ENCODE measurements at places on chromosomes 7 and 10. TPM values are rescaled to one million over a fixed set of nuclear protein-coding genes. Genes with fewer than 3 reads are reported as not detected.

GRCh38 chr10:73743905-73744663 is at the start of gene SEC24C:
SEC24C (plus strand) TSS chr10:73744372; CDS start chr10:73746833, 2,461 bp downstream.
- DNase-seq = peak; percentile 95

DNA sequence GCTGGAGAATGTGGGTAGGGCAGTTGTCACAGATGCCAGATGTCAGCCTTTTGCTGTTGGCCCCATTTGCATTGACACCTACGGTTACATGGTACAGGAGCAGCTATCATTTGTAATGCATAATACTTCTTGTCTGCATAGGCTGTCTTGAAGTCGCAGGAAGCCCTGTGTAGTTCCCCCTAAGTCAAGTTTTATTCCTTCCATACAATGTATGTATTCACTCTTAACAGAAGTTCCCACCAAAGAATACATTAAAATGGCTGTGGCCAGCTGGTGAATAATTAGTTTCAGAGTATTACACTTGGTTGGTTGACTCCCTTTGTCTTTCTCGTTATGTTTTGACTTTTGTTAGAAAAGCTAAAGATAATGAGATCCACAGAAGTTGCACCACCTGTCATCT is 1169.0 kb downstream of the REEP3 start:
- DNase-seq = no peak

GRCh38 chr10:118092209-118092608 is 45.5 kb upstream of the RAB11FIP2 start:
- no peak for DNase-seq

- DNase-seq = no peak
Observed at GRCh38 chr7:144606261-144606660, 202.8 kb upstream of the NOBOX start.

DNA sequence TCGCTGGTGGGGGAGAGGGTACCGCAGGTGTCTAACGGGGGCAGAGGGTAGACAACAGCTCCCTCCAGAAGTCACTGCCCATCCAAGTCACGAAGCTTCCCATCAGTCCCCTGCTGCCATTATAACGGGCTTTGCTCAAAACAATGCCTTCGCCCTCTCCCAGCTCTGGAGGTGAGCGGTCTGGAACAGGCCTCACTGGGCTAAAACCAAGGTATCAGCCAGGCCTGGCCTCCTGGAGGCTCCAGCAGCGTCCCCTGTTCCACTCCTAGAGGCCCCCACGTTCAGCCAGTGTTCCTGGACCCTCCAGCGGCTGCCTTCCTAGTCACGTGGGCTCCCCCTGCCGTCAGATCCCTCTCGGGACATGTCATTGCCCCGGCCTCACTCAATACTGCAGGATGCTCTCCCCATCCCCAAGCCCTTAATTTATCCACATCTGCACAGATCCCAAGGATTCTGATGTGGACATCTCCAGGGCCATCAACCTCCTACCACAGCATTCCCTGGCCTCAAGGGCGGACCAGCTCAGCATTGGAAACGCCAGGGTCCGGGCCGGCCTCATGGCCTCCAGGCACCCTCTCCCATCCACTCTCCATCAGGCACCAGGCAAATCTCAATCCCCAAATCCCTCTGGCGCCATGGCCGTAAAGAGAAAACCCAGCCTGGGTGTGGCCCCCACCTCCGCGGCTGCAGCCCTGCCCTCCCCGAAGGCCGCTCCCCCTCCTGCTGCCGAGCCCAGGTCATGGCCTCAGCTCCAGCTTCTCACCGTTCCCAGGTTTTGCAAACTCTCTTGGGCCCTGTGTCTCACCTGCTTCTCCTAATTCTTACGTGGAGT is 104.1 kb upstream of the FAM20C start:
- DNase-seq = no peak

- no peak for DNase-seq
Observed at GRCh38 chr10:124064676-124065075, 28.7 kb downstream of the CHST15 start.

- DNase-seq = no peak
Observed at GRCh38 chr7:70621954-70622600, 509.9 kb upstream of the GALNT17 start.

DNA sequence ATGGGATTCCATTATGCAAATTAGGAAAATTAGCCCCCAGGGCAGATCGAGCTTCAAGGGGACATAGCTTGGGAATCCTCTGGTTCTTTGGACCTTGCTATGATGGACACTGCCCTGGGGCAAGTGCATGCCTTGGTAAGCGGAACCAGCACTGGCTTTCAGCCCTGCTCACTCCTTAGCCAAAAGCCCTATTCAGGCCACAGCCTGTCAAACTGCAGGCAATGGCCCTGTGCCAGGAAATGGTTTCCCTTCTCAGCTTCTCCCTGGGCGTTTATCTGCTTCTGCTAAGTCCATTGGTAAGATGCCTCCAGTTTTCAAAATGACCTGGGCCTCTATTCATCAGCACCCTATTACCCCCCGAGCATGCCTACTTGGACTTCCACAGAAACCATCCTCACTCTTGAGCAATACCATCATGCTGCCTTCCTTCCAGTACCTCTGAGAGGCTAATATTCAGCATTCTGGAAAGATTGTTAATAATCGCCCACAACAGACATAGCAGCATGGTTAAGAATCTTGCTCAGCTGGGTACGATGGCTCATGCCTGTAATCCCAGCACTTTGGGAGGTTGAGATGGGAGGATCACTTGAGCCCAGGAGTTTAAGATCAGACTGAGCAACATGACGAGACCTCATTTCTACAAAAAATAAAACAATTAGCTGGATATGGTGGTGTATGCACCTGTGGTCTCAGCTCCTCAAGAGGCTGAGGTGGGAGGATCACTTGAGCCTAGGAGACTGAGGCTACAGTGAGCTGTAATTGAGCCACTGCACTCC is 918.6 kb upstream of the AUTS2 start:
- DNase-seq = no peak

GRCh38 chr10:43114088-43114742 is 24.0 kb upstream of the CSGALNACT2 start:
- DNase-seq = no peak

DNA sequence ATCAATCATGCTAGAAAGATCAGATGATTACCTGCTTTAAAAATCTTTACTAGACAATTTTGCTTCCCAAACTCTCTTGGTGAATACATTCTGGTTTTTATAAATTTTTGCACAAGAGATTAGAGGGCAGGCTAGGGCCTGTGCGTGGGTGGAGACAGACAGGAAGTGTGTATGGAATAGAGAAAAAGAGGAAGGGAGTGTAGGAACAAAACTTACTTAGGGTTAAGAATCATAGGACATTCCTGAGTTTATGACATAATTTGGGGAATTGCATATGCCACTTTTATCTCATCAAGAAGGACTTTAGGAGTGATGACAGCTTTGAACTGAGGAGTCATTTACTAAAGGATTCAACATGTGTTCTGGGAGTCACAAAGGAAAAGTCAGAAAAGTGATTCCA is 31.3 kb downstream of the LAMB1 start:
- DNase-seq = no peak

GRCh38 chr7:24436131-24436920 is 136.9 kb upstream of the PALS2 start:
- no peak for DNase-seq

DNA sequence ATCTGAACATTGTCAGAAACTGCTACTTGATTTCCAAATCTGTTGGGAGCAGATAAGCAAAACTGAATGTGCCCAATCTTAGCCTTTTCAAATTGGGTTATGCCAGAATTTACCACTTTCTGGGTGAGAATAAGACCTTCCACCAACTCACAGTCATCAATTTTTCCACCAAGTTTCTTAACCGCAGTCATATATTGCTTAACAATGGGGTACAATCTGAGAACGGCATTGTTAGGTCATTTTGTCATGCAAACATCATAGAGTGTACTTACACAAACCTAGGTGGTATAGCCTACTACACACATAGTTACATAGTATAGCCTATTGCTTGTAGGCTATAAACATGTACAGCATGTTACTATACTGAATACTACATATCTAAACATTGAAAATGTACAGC is 16.0 kb downstream of the MRPS33 start:
- no peak for DNase-seq

GRCh38 chr10:131747791-131748190 is 153.0 kb upstream of the PPP2R2D start:
- no peak for DNase-seq

GRCh38 chr10:26555719-26556368 is 117.7 kb downstream of the APBB1IP start:
- no peak for DNase-seq

GRCh38 chr7:27211764-27212204 is 11.9 kb upstream of the HOXA13 start:
- DNase-seq = no peak

DNA sequence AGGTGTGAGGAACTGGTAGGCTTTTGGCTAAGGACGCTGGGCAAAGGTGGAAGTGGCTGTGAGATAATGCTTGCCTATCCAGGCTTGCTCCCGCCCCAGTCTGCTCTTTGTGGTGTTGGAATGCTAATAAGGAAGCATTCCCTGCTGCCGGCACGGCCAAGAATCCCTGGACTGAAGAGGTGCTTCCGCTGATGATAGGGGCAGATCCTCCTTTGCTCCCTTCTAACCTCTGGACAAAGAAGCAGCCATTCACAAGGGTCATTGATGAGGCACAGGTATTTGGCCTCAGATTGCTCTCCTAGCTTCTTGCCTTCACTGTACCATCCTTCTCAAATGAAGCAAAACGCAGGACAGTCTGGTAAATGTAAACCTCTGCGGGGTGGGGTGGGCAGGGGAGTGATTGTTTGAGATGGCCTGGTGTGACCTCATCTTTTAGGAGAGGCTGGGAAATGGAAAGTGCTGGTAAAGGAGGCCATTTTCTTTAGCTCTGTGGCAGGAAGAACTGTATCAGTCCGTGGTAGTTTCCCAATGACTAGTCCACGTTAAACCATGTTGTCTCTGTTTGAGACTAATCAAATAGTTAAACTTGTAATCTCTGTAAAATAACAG is 1.7 kb downstream of the PGAM1 start:
- DNase-seq = no peak

DNA sequence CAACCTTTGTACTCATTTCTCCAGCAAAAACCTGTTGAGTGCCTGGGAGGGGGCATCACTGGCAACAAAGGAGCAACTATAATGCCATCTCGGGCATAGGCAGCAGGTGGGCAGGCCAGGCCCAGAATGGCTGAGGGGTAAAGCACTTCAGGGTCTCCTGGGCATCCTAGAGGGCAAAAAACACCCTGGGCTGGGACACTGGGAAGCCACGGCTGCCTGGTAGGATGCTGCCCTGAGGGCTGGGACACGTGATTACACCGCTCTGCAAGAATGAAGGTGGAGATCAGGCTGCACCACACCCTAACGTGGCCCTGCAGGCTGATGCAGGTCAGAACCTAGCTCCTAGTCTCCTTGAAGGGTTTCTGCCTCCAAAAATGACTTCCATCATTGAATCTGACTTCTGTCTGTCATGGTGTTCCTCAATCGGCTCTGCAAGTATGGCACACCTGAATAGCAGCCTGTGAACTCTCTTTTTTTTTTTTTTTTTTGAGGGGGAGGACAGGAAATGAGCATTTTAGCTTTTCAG is 4.5 kb upstream of the TRAPPC14 start:
- DNase-seq = no peak

Gene SLC16A12
- total RNA-seq = not detected

Gene WDR91
- 13.7 TPM for total RNA-seq

Gene NPC1L1
- total RNA-seq = 0.14 TPM

Gene CEP55
- 85.1 TPM for total RNA-seq

Gene ZNF655
- total RNA-seq = 66.7 TPM

Gene HEPACAM2
- total RNA-seq = not detected

Gene DRGX
- total RNA-seq = not detected

Gene NMT2
- 30.7 TPM for total RNA-seq

Gene GRM3
- not detected for total RNA-seq

Measured in activated naive CD4-positive, alpha-beta T cell treated with anti-CD3 and anti-CD28 coated beads, Interleukin-2, amount 50 U/mL, for 72 hours (primary cell).